Lower lobe of right lung (tissue), 2 donors: ENCODE measurements at places on chromosomes 1 and 21.

GRCh38 chr1:89821322-89822108, 683 bp downstream of the LRRC8D start:
- DNase-seq: peak; percentile 78

DNA sequence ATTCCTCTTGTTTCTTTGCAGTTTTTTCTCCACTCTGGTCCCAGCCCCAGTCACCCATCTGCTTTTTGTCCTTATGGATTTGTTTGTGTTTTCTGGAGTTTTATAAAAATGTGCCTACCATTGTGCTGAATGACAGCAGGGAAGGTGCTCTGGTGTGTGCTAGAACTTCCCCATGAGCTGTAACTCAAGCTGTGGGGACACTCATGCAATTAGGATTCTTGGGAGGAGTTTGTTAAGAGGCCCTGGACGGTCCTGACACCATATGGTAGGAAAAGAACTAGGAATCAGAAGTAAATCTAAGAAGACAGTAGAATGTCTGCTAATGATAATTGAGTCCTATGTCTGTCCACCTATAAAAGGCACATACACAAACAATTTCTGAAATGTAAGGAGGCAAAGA, 27.4 kb downstream of the URB2 start:
- DNase-seq: no peak

DNA sequence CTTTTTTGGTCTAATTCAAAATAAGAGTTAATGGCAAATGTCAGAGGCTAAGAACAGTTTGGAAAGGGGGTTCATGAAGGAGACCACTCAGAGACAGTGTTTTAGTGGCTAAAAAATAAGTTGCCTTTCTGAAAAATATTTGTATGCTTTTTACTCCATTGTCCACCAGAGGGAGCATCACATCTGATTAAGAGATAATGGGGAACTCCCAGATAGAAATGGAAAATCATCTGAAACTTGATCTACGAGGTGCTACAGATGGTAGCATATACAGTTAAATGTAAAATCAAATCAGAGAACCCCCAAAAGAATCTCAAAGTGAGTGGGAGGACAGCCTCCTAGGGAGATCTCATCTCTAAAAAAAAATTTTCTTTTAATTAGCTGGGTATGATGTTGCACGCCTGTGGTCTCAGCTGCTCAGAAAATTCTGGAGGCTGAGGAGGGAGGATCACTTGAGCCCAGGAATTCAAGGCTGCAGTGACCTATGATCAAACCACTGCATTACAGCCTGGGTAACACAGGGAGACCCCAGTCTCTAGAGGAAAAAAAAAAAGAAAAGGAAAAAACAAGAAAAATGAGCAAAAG, 9.7 kb downstream of the SMYD3 start:
- DNase-seq: no peak

DNA sequence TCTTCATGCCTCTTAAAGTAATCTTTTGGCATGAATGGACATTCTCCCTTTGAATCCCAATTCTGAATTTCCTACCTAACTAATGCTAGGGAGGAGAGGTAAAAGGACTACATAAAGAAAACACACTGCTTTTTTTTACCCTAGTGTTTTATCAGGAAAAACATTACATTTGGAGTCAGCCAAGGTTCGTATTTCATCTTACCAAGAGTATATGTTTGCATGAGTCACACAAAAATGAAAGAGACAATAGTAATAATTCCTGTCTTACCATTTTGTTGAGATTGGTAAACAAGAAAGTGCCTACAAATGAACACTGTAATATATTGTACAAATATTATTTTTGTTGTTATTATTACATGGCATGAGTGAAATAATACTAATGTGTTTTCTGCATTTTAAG, 112.9 kb upstream of the WARS2 start:
- DNase-seq: no peak

- peak; percentile 68 for DNase-seq
These were observed 84.3 kb upstream of the VAV3 start for GRCh38 chr1:108049178-108049819.

GRCh38 chr1:159152031-159152430, 19.4 kb upstream of the CADM3 start:
- DNase-seq: no peak

DNA sequence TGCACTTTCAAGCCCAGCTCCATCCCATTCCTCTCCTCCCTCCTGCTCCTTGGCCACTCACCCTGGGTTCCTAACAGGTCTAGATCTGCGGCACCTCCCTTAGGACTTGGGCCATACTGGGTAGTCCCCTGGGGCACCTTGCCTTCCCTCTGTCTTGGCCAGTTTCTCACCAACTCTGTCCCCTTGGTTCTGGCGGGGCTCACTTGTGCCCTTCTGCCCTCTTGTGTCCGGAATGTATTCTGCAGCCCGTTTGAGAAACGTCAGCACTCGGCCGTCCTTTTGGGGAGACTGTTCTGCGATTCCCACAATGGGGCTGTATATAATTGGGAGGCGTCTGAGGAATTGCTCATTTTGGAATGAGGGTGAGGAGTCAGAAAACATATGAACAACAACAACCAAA, 162.4 kb downstream of the ZSCAN20 start:
- no peak for DNase-seq
